ENCODE measurements at places on chromosomes 7 and 10.

GRCh38 chr10:109898666-109899355 lies 24.5 kb downstream of the XPNPEP1 start:
- no peak overlapping the region for H3K27ac ChIP-seq
- H3K27me3 ChIP-seq = no peaks in the 10 kb centered on the region
- no peak for DNase-seq
- H3K36me3 ChIP-seq = no peaks in the 10 kb centered on the region
- no peak overlapping the region for H3K4me3 ChIP-seq

DNA sequence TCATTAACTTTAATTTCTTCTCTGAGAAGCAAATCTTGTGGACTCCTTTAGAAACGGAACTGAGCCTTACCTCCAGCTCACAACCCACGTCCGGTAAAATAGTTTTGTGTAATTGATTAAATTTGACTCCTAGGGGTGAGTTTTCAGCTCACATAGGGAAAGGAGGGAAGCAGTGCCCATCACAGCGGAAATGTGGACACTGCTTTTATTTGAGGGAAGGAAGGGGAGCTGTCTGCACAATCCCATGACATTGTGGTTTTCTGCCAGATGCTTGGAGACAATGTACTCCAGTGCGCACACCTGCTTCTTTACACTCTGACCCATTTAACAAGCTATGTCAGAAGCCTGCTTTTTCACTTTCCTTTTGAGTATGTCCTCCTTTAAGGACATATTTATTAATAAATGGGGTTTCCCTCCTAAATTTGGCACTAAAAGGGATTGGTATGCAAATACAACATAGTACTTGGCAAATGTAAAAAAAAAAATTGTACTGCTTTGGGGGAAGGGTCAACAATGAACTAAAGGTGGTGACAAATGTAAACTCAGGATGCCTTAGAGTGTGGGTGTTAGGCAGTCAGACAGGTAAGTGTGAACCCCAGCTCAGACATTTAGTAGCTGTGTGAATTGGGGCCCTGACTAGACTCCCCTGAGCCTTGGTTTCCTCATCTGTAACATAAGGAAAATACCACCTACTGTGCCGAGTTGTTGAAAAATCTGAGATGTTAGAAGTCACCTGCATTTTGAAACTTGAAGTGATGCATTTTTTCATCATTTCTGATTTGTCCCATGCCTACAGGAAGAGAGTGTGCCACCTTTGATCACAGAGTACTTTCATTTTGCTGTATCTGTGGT lies 90.2 kb upstream of the KLF6 start:
- H3K36me3 ChIP-seq = no peaks in the 10 kb centered on the region
- no peaks in the 10 kb centered on the region for H3K27me3 ChIP-seq
- no peak overlapping the region for H3K27ac ChIP-seq
- H3K4me3 ChIP-seq = no peak overlapping the region

DNA sequence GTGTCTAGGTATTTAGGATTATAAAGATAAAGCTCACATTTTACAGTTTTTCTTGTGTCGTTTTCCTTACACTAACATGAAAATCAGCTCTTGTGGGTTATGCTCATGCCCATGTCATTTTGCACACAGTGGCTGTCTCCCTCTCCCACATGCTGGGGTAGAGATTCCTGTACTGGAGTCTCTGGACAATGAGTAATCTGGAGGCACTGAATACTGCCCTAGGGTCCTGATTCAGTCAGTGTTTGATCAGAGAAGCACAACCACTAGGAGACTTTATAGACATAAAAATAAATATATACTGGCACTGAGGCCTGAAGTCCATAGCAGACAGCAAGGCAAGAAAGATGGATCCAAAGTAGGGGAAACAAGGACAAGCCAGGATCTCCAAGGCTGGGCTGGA lies 1008.8 kb downstream of the KCNMA1 start:
- no peaks in the 10 kb centered on the region for H3K4me1 ChIP-seq
- H3K27me3 ChIP-seq = no peaks in the 10 kb centered on the region
- no peak overlapping the region for H3K4me3 ChIP-seq
- no peak for DNase-seq

DNA sequence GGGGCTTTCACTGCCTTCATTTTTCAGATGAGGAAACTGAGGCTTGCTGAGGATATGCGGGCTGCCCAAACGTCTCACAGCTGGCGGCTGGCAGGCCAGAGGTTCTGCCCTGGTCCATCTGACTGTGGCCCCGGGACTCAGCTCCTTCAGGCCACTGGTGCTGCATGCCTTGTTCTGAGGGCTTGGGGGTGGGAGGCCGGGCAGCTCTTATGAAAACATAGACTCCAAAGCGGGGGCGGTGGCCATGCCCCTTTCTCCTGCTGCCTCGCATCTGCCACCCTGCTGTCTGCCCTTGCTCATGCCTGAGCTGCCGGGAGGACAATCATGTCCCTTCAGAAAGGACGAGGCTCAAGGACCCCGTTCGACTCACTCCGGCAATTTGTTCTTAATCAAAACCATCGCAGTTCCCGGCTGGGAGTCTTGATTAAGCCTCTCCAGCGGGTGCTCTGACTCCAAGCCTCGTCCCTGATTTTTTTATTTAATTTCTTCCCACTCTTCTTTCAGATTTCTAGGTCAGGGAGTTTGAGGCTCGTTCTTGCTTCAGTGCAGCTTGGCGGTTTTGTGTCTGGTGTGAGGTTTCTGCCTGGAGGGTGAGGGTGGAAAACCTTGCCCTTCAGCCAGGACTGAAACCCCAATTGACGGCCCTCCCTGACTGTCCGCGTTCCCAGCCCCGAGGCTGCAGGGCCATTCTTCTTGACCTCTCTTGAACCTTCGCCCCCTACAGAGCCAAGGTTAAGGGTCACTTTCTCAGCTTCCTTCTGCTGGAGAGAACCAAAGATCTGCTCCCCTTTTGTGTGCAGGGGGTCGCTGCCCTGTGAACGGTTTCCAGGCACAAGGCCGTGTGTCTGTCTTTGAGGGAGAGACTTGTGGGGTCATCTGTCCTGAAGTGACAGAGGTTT lies 120.8 kb downstream of the DNAJB6 start:
- DNase-seq = no peak
- H3K36me3 ChIP-seq = no peaks in the 10 kb centered on the region
- H3K27ac ChIP-seq = no peak overlapping the region

GRCh38 chr10:13921941-13922340 lies 335.2 kb downstream of the PRPF18 start:
- no peak overlapping the region for H3K4me3 ChIP-seq
- H3K36me3 ChIP-seq = no peaks in the 10 kb centered on the region
- no peak overlapping the region for H3K27ac ChIP-seq
- no peak for DNase-seq

DNA sequence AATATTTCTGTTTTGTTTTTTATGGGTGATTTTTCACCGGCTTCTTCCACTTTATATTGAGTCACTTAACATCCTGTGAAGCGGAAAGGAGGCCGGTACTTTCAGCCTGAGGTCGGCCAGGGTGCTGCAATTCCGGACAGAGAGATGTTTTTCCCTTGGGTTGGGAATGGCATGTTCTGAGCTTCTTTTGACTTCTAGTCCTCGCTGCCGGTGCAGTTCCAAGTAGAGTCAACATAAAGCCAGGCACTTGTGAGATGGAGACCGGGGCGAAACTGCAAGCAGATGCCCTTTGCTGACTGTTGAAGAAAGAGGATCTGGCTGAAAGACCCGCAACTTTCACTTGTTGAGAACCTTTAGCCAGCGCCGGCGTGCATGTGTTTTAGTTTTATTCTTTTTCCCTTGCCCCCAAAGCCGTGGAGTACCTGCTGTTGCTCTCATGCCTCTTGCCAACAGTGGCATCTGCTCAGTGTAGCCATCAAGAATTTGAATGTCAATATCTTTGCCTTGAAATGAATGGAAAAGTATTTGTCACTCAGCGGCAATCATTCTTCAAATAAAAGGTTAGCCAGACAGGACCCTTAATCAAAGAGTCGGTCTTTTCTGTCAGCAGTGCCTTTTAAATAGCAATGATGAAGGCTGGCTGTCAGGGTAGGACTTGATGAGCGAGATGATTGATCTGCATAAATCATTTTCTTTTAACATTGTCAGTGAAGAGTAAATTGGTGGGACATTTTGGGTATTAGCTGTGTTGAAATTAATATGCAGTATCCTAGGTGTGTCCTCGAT lies 351.2 kb downstream of the LRMDA start:
- H3K4me1 ChIP-seq = no peaks in the 10 kb centered on the region
- H3K27ac ChIP-seq = no peak overlapping the region
- no peak for DNase-seq
- H3K4me3 ChIP-seq = no peak overlapping the region

DNA sequence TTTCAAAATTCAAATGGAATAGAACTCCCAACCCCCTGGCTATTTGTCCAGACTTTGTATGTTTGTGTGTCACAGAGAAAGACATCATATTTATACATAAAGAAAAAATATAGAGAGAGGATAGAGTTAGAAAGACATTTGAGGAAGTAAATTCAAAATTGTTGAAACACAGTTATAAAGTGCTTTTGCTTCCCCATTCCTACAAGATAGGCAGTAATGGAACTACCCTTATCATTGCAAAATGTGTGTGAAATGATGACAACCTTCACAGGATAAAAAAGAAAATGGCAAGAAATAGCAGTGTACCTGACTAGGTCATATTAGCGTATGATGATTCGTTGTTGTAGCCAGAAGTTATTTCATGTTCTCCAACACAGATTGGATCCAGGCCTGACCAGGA lies 63.1 kb downstream of the FZD1 start:
- no peaks in the 10 kb centered on the region for H3K27me3 ChIP-seq
- no peak overlapping the region for H3K27ac ChIP-seq
- no peaks in the 10 kb centered on the region for H3K4me1 ChIP-seq
- no peak overlapping the region for H3K4me3 ChIP-seq

DNA sequence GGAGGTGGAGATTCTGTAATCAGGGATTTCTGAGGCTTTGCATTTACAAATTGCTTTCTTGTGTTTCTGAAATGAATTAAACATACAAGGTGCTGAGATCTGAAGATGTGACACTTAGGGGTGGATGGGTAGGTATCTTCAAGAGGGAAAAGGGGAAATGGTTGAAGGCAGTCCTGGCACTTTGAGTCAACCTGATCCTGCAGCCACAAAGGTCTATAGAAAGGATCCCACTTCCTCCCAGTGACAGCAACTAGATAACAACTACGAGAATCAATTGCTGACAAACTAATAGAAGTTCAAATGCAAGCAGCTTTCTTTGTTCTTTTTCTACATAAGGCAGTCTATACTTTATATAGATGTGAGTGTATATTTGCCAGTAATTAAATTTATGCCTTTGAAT lies 553.3 kb downstream of the MDFIC start:
- no peaks in the 10 kb centered on the region for H3K27me3 ChIP-seq
- no peak for DNase-seq
- H3K36me3 ChIP-seq = no peaks in the 10 kb centered on the region
- no peak overlapping the region for H3K27ac ChIP-seq
- H3K4me1 ChIP-seq = peaks cover 3% of the 10 kb centered on the region
- no peak overlapping the region for H3K4me3 ChIP-seq

- peaks cover 7% of the 10 kb centered on the region for H3K4me1 ChIP-seq
- H3K36me3 ChIP-seq = no peaks in the 10 kb centered on the region
- H3K4me3 ChIP-seq = no peak overlapping the region
- no peaks in the 10 kb centered on the region for H3K27me3 ChIP-seq
Measured at GRCh38 chr7:83640240-83640639, 8.7 kb downstream of the SEMA3E start.

DNA sequence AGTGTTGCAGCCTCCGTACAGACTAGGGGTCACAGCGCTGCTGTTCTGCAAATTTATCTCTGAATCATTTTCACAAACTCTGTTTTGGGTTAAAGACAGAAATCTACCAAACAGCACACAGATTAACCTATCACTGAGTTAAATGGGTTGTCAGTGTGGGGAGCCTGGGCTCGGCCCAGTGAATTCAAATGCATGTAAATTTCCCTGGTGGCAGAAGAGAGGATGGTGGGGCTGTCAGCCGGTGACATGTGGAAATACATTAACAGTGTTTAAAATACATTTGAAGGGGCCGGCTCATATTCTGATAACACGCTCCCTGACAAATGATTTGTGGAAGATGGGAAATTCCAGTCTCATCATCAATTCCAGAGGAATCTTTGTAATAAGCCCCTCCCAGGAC lies 309.6 kb upstream of the MKI67 start:
- no peak overlapping the region for H3K27ac ChIP-seq
- no peaks in the 10 kb centered on the region for H3K27me3 ChIP-seq
- no peaks in the 10 kb centered on the region for H3K36me3 ChIP-seq
- H3K4me3 ChIP-seq = no peak overlapping the region

GRCh38 chr10:132989476-132990415 lies 47.4 kb upstream of the CFAP46 start:
- H3K36me3 ChIP-seq = no peaks in the 10 kb centered on the region
- H3K27me3 ChIP-seq = no peaks in the 10 kb centered on the region
- no peaks in the 10 kb centered on the region for H3K4me1 ChIP-seq
- H3K27ac ChIP-seq = no peak overlapping the region
- no peak for DNase-seq

DNA sequence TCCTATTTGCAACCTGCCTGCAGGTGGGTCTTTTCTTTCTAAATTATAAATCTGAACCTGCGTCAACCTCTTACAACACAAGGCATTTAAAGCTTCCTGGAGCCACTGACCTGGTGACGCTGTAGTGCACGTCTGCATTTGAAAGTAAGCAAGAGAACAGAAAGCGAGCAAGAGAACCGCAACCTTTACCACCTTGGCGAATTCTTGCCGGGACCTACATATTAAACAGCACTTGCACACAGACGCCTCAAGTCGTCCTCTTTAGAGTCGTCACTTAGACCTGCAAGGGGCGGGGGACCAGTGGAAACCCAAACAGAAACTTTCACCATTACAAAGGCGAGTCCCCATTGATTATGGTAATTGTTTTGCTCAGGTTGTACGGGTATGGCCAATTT lies 9.5 kb downstream of the GLI3 start:
- peak overlapping the region; percentile 34 for H3K4me3 ChIP-seq
- H3K27me3 ChIP-seq = no peaks in the 10 kb centered on the region
- H3K4me1 ChIP-seq = no peaks in the 10 kb centered on the region
- no peak overlapping the region for H3K27ac ChIP-seq
- peak; percentile 70 for DNase-seq

DNA sequence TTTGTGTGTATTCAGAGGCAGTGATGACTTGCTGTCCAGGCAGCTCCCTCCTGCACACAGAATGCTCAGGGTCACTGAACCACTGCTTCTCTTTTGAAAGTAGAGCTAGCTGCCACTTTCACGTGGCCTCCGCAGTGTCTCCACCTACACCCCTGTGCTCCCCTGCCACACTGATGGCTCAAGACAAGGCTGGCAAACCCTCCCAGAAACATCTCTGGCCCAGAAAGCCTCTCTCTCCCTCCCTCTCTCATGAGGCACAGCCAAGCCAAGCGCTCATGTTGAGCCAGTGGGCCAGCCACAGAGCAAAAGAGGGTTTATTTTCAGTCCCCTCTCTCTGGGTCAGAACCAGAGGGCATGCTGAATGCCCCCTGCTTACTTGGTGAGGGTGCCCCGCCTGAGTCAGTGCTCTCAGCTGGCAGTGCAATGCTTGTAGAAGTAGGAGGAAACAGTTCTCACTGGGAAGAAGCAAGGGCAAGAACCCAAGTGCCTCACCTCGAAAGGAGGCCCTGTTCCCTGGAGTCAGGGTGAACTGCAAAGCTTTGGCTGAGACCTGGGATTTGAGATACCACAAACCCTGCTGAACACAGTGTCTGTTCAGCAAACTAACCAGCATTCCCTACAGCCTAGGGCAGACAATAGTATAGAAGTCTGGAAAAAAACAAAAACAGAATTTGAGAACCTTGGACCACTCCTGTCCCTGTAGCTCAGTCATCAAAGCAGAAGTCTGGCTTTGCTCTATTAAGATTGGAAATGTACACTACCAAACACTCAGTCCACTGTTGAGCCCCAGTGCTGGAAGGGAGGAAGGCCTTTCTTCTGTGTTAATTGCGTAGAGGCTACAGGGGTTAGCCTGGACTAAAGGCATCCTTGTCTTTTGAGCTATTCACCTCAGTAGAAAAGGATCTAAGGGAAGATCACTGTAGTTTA lies 15.8 kb downstream of the SCD start:
- no peak overlapping the region for H3K4me3 ChIP-seq
- H3K36me3 ChIP-seq = peaks cover 14% of the 10 kb centered on the region
- H3K27ac ChIP-seq = no peak overlapping the region
